ENCODE measurements at places on chromosomes 4 and X.
A peak's percentile ranks its signal among the peaks of the same experiment; 100 is the strongest.

DNA sequence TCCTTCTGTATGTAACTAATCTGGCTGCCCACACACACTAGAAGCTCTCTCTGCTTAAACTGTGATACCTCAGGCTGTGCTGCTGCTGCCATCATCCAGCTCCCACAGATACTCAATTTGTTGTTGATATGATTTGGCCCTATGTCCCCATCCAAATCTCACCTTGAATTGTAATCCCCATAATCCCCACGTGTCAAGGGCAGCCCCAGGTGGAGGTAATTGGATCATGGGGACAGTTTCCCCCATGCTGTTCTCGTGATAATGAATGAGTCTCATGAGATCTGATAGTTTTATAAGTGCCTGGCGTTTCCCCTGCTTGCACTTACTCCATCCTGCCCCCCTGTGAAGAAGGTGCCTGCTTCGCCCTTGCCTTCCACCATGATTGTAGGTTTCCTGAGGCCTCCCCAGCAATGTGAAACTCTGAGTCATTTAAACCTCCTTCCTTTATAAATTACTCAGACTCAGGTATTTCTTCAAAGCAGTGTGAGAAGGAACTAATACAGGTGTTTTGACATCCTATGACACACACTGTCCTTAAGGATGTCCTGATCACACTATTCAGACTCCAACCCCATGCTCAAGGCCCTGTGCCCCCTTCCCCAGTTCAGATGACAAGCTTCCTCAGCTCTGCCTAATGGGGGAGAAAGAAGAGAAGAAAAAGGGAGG, 2.9 kb upstream of the ATOH1 start:
- DNase-seq = no peak

DNA sequence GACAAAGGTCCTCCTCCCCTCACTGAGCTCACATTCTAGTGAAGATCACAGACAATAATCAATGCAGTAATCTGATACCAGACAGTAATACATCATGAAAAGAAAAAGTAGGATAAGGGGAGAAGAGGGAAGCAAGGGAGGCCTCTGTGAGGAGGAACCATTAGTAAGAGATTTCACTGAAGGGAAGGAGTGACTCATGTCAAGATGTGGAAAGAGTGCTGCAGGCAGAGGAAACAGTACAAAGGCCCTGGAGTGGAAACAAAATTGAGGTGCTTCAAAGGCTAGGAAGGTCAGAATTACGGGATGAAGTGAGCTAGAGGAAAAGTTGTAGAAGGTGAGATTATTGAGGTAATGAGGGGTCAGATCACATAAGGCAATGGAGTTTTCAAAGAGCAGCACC, 38.1 kb downstream of the LAMTOR3 start:
- no peak for DNase-seq

- peak; percentile 23 for DNase-seq
Observed at GRCh38 chrX:17072721-17073230, 126.3 kb downstream of the REPS2 start.

DNA sequence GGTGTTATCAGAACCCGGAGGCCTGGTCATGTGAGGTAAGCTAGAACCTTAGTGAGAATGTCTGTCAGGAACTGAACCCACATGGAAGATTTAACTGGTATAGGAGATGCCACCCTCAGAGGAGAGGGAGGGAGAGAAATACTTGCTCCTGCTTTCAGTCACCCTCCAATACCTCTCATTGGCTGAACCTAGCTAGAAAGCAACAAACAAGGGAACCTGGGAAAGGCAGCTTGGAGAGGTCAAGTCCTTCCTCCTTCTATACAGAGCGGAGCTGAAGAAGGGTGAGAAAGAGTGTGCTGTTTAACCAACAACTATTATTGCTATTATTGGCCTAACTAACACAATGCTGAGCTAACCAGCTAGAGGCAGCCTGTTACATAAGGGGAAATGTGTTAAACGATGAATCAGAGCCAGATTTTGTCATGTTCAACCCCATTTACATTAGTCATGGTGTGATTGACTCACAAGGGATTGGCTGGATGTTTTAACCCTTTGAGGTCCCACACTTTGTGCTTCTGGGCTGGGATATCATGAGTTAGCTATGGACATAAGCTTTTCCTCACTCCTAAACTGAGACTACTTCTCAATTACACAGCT, 96.5 kb upstream of the ESX1 start:
- DNase-seq = no peak

GRCh38 chr4:78610546-78611214, 59.1 kb downstream of the ANXA3 start:
- no peak for DNase-seq

GRCh38 chrX:10189317-10190268, 32.8 kb downstream of the CLCN4 start:
- peak; percentile 86 for DNase-seq

GRCh38 chr4:106627051-106627450, 258.5 kb upstream of the GIMD1 start:
- no peak for DNase-seq

- DNase-seq = peak; percentile 19
Observed at GRCh38 chr4:83110970-83111750, 3.4 kb downstream of the PLAC8 start.

DNA sequence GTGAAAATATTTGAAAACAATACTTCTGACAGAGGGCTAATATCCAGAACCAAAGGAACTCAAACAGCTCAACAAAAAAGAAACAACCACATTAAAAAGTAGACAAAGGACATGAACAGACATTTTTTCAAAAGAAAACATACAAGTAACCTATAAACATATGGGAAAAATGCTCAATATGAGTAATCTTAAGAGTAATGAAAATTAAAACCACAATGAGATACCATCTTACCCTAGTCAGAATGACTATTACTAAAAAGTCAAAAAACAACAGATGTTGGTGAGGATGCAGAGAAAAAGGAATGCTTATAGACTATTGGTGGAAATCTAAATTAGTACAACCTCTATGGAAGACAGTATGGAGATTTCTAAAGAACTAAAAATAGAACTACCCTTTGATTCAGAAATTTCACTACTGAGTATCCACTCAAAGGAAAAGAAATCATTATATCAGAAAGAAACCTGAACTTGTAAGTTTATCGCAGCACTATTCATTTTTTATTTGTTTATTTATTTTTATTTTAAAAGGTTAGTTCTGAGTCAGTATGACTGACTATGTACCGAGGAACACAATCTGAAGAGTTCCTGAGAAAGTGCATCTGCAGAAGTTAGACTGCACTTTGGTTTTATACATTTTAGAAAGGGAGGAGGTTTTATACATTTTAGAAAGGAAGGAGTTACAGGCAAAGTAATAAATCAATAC, 231.3 kb downstream of the INPP4B start:
- DNase-seq = no peak

DNA sequence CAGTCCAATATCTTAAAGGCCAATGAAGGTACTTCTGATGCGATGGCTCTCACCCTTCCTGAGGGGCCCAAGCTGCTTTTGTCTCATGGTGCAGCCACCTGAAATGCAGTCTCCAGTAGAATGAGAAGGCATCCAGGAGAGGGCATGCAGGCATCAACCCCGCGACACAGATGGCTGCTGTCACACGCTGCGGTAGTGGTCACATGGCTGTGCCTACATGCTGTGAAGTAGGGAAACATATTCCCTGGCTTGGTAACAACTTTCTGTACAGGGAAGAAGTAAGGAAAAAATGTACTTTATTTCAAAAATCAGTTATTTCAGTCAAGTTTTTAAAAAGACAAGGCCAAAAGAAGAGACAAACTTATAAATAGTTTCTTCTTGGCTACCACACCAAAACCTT, 139.9 kb downstream of the TRIML1 start:
- DNase-seq = no peak

DNA sequence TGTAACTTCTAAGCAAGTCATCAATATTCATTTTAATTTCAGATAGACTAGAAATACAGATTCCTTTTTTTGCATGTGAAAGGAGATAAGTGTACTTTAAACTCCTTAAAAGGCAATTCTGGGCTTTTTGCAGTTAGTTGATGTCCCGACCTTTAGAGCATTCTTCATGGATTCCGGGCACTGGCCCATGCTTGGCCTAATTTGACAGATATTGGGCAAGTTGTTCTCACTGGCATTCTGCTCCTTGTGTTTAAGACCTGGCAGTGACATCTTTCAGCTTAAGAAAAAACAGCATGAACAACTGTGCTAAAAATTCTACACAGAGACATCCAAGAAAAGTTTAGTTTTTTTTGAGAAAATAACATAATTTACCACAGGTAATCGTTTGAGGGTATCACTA, 1037.2 kb downstream of the PCDH18 start:
- no peak for DNase-seq

GRCh38 chr4:187020676-187021075, 297.0 kb upstream of the FAT1 start:
- DNase-seq = no peak

- DNase-seq = no peak
Observed at GRCh38 chr4:75180790-75181776, 248.2 kb downstream of the PARM1 start.

DNA sequence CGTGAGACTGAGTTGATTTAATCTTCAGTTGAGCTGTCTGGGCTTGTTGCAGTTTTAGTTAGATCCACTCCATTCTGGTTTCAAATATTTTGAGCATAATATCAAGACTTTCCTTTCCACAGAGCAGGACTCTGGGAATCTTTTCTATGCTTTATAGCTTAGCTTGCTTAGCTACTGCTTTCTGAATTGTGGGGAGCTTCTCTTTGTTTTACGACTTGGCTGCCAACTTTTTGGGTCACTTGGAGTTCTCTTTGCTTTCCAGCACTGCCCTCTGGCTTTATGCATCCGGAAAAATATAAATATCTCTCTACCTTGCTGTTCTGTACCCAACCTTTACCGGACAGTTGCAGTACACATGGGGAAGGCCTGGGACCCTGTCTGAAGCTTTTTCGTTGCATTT, 292.1 kb downstream of the STIM2 start:
- DNase-seq = no peak

DNA sequence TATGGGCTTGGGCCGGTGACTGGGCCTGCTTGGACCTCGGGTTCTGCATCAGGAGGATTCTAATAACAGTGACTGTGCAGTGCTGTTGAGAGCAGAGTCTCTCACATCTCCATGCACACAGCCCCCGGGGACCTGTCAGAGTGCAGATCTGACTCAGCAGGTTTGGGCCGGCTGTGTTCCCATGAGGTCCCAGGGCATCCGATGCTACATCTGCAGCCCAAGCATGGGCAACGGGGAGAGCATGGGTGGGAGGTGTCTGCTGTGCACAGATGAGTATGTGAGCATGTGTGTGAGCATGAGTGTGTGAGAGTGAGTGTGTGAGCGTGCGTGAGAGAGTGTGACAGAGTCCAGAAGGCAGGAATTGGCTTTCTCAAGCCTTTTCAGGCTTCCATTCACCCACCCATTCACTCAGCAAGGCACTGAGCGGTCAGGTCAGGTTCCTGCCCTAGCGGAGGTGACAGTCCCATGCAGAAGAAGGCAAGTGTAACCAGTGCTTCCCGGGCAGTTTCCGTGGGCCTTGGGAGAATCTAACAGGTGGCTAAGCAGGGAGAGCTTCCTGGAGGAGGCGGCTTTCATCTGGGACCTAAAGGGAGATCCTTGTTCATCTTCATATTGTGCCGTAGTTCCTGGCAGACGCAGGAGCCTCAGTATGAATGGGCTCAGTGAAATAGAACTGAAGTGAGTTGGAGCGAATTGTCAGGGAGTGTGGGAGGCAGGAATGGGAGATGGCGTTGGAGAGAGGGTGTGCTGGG, 62.6 kb downstream of the SORCS2 start:
- DNase-seq = no peak
